ENCODE measurements at places on chromosomes 13 and 19.

- no peak for DNase-seq
Measured at GRCh38 chr19:15108145-15108844, 1.1 kb downstream of the SYDE1 start.

DNA sequence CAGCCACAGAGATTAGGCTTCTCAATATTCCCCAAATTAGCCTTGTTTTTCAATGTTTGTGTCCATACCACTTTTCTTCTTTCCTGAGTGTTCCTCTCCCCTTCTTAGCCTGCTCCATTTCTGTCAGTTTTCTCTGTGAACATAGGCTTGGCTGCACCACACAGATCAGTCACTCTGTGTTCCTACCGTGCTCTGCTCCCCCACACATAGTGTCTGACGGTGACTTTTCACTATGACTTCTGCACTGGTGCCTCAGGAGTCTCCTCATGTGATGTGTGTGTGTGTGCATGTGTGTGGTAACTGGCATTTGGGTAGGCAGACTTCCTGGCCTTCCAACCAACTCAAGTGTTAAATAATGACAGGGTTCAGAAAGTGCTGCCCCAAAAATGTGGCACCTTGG lies 47.9 kb upstream of the MYCBP2 start:
- peak; percentile 9 for DNase-seq

DNA sequence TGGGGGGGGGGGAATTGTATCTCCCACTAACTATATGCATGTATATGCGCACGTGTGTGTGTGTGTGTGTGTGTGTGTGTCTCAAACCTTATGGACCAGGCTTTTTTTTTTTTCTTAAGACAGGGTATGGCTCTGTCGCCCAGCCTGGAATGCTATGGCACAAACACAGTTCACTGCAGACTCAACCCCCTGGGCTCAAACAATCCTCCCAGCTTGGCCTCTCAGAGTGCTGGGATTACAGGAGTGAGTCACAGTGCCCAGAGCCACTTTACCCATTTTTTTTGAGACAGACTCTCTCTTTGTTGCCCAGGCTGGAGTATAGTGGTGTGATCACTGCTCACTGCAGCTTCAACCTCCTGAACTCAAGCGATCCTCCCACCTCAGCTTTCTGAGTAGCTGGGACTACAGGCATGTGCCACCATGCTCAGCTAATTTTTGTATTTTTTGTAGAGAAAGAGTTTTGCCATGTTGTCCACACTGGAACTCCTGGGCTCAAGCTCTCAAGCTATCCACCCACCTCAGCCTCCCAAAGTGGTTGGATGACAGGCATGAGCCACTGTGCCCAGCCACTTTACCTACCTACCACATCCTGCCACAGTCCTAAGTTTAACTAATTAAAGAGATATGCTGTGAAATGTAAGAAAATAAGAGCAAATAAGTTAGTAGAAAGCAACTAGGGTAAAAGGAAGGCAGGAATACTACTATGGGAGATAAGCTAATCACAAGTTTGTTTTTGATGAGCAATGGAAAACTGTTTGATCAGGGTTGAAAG lies 2.4 kb downstream of the ZMYM5 start:
- DNase-seq: no peak

GRCh38 chr13:75959861-75960481 lies 323.8 kb downstream of the LMO7 start:
- no peak for DNase-seq

GRCh38 chr13:41938918-41939317 lies 22.0 kb downstream of the VWA8 start:
- no peak for DNase-seq

- DNase-seq: peak; percentile 29
Measured at GRCh38 chr13:41971848-41972247, 10.9 kb upstream of the VWA8 start.

DNA sequence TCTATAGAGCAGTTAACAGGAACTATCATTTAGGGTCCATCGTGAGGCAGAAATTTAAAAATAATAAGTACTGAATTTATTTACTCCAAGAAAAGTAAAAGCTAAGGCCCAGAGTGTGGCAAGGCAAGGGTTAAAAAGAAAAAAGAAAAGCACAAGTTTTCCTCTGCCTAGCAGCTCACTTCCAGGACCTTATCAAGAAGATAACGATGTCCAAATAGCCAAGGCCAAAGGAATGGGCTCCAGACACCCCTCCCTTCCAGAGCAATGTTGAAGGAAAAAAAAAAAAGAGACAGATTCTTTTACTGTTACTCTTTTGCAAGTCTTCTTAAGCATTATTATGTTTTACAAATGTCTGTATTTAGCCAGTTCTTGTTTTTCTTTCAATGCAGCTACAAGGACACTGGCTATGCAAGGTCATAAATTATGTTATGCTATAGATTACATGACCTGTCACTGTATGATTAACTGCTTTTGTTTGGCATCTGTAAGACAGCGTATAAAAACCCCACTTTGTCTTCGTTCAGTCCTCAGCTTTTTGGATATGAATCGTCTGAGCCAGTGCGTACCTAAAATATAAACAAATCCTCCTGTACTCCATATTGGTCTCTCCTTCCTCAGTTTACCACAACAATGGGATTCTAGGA lies 2.9 kb upstream of the ZNF700 start:
- no peak for DNase-seq

DNA sequence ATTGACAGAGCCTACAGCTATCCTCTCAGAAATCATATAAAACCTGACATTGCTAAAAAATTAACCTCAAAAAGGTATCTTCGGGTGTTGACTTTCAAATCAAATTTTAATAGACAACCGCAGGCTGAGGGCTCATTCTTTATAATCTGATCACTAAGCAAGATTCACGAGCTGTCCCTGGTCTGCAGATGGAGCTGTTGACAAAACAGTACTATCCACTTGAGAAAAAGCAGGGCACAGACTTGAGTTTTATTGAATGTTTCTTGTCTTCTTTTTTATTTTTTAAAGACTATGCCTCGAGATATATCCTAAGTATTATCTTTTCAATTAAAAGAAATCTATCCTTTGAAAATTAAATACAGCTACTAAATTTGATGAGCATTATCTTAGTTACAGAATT lies 540.5 kb downstream of the PCDH9 start:
- DNase-seq: no peak

GRCh38 chr19:29685326-29685725 lies 20.1 kb downstream of the PLEKHF1 start:
- no peak for DNase-seq

- no peak for DNase-seq
Measured at GRCh38 chr13:49246850-49247642, 679 bp upstream of the CDADC1 start.

GRCh38 chr19:31510635-31511034 lies 161.4 kb upstream of the TSHZ3 start:
- DNase-seq: no peak

DNA sequence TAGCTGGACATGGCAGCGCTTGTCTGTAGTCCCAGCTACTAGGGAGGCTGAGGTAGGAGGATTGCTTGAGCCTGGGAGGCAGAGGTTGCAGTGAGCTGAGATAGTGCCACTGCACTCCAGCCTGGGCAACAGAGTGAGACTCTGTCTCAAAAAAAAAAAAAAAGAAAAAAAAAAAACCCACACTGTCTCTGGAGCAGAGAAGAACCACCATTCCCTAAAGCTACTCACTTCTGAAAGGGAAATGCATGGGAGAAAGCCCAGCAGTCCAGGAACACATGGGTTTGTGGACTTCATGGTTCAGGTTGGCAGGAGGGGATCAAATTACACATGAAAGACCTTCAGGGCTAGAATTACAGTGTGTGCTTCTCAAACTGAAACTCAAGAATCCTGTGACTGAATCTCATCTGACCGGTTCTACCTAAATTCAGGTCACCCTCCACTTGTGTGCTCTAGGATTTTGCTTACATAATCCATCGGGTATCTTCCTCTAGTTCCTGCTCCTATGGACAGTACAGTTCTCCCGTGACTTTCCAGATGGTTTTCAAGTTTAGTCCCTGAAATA lies 30.2 kb upstream of the CPB2 start:
- DNase-seq: no peak

- DNase-seq: peak; percentile 24
Measured at GRCh38 chr13:33033051-33033812, 17.0 kb downstream of the KL start.

All from activated CD4-positive, alpha-beta T cell treated with anti-CD3 and anti-CD28 coated beads, Interleukin-2, amount 50 U/mL, for 16 hours (primary cell).